ENCODE measurements at places on chromosomes 7 and 10.
A peak's percentile ranks its signal among the peaks of the same experiment; 100 is the strongest.

DNA sequence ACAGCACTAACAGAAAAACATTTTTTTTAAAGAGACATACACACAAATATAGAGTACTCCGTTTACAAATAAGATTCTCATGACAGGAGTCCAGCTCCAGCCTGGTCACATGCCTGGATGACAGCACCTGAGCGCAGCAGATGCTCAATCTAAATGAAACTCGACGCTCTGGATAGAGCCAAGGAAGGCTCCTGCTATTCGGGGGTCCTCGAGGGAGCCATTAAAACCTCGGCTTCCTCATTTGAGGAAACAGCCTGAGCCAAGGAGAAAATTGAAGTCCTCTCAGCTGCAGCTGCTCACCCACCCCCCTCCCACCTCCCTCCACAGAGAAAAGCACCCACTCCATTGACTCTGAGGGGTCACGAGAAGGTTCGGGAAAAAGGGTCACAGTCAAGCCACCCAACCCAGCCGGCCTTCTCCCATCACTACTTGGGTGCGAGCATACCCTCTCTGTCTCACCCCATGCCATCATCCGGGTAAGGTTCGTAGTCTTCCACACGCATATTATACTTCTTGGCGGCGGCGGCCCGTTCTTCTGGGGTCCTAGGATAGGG, 673 bp downstream of the NDUFB8 start:
- DNase-seq: no peak

DNA sequence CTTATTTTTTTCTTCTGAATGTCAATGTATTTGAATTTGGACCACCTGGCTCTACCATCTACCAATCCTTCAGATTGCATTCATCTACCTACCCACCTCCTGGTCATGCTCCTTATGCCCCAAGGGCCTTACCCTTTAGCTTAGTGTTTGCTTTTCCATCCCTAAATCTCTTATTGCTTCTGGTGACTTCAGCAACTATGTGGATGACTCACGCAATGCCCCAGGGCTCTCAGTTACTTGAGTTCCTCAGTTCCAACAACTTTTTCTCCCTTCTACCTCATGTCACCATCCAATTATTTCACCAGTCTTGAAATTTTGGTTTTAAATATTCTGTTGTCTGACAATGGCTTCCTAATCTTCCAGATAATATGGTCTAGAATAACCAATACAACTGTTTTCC, 118.9 kb downstream of the CFAP58 start:
- no peak for DNase-seq

DNA sequence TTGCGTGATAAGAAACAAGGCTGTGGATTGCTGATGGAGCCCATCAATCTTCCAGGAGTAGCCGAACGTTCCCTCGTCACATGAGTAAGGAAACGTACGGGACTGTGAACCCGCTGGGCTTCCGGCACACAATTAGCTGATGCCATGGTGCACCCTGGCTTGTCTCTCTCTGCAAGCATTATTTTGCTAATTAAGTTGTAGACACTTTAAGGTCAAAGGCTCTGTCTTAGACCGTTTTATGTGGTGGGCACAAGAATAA, 50.9 kb downstream of the ADARB2 start:
- no peak for DNase-seq

- no peak for DNase-seq
Measured at GRCh38 chr7:137928626-137929025, 73.3 kb downstream of the CREB3L2 start.

DNA sequence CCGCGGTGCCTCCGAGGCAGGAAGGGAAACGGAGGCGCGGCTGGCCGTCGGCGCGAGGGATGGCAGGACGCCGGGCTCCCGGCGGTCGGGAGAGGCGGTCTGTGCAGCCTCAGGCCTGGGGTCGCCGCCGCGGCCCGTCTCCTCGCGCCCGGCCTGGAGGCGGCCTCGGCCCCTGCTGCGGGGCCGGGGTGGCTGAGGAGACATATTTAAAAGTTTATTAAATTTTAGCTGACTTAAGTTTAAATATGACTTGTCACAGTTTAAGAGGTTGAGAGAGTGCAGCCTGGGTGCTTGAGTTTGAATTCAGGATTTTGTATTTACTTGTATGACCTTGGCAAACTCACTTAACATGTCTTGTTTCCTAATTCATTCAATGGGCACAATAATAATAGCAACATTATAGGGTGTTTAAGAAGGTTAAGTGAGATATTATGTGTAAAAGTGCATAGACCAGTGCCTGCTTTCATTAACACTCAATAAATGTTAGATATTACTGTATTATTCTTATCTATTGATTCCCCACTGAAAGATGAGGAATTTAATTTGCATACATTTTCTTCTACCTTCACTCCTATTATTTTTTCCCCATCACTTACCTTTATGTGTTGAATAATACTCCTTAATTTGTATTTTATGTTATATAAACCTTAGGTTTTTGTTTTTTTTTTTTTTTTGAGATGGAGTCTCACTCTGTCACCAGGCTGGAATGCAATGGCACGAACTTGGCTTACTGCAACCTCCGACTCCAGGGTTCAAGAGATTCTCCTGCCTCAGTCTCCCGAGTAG, 718 bp downstream of the DYNC2I1 start:
- DNase-seq: peak; percentile 8

Data from CD4-positive, alpha-beta T cell treated with Interleukin-10 for 1 hour (primary cell).